ENCODE measurements at places on chromosomes 13 and 19.

GRCh38 chr13:113273851-113274590 is 23.0 kb upstream of the LAMP1 start:
- no peak for DNase-seq

GRCh38 chr13:77031656-77032243 is 4.8 kb upstream of the FBXL3 start:
- no peak for DNase-seq

GRCh38 chr19:53532362-53532761 is 5.6 kb upstream of the ZNF331 start:
- no peak for DNase-seq

DNA sequence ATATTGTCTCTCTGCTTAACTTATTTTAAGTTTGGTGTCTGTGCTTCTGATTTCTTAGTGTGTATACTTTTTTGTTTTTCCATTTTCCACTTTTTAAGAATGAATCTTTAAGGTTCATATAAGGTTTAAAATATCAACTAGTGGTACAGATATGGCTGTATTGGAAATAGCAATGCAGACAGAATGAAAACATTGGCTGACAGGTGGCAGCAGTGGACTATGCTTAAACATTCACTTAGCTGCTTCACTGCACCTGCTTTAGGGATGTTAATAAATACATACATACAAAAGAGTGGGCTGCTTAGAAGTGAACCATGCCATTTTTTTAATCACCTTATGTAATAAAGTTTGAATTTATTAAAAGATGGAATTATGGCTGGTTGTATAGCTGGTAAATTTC is 27.3 kb downstream of the TM9SF2 start:
- DNase-seq = no peak

GRCh38 chr13:21324803-21325202 is 134.3 kb downstream of the ZDHHC20 start:
- no peak for DNase-seq

- DNase-seq = no peak
Observed at GRCh38 chr13:108929532-108930206, 300.3 kb downstream of the MYO16 start.

DNA sequence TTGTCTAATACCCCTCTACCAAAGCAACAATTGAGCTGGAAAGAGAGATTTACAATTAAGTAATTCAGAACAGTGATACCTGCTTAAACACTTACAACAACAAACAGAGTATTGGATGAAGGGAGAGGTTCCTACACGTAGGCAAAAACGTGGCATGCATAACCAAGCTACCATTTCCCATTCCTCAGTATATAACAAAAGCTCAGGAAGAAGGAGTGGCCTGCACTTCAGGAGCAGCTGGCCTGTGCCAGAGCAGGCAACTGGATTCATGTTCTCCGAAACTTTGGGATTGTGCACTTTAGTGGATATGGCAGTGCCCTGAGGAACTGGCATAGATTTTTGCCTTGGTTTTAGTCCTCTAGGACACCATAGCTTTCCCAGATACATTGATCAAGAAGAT is 630.2 kb upstream of the PCDH9 start:
- no peak for DNase-seq

DNA sequence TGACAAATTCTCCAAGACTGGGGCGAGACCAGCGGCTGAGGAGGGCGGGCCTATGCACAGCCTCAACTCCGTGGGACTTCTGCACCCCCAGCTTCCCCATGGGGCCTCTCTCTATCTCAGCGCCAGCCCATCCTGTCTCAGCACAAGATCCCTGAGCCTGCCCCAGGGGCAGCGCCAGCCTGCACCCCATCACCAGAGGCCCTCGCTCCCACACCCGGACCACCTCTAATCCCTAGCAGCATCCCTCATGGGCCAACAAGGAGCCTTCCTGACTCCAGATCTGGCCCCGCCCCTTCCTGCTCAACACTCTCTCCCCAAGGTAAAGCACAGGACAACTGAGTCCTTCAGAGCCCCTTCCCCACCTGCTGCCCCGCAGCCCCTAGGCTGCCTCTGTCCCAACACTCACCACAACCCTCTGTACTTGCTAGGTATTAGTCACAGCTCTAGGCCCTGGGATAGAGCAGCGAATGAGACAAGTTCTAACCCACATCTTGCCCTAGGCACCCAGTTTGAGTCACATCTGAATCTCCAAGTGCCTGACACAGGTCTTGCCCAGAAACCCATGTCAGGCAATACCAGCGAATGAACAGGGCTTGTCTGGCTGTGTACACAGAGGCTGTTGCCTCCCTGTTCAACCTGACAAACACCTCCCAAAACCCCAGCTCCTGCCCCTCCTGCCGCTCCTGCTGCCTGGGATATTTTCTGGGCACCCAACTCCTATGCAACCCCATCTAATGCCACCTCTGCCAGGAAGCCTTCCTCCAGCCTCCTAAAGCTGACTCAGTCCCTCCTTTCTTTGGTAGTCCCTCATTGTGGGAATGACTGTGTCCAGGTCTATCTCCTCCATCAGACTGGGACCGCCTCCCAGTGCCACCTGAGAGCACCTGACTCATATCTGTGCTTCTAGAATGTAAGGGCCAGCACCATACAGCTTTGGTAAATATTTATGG is 18.6 kb downstream of the GRIK5 start:
- no peak for DNase-seq

- no peak for DNase-seq
Observed at GRCh38 chr19:1910177-1910576, 5.0 kb downstream of the ADAT3 start.

GRCh38 chr13:44072536-44072935 is 192.8 kb downstream of the LACC1 start:
- no peak for DNase-seq

DNA sequence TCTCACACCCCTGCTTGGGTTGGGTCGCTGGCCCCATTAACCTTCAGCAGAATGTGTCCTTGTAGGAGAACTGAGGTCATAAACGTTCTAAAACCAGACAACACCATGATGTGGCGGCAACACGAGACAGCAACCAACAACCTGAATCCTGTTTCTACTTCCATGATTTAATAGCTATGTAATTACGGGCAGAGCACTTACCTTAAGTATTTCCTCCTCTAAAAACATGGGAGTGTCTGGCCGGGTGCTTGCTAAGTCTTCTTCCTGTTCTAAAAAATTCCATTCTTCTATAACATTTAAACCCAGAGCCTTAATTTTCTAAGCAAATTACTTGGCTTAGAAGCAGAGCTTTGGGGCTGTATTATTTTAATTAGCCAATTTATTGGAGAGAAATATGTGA is 33.5 kb upstream of the IRS2 start:
- peak; percentile 55 for DNase-seq

DNA sequence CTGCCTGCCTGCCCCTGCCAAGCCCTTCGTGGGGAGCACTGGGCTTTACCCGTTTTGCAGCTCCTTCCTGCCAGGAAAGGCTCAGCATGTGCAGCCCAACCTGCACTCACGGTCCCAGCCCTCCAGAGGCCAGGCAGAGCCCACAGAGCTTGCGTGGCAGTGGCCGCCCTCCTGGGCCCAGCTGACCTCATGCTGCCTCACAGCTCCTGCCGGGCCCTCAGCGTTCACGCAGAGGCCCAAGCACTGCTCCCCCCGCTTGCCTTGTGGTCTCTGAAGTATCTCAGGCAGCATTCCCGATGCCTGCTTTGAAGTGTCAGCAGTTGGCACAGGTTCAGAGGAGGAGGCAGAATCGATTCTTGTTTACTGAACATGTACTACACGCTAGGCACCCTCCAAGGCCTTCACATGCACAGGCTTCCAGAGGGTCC is 32.5 kb downstream of the CAPN12 start:
- DNase-seq = no peak

- DNase-seq = no peak
Observed at GRCh38 chr19:23075031-23075733, 41.6 kb upstream of the ZNF730 start.

DNA sequence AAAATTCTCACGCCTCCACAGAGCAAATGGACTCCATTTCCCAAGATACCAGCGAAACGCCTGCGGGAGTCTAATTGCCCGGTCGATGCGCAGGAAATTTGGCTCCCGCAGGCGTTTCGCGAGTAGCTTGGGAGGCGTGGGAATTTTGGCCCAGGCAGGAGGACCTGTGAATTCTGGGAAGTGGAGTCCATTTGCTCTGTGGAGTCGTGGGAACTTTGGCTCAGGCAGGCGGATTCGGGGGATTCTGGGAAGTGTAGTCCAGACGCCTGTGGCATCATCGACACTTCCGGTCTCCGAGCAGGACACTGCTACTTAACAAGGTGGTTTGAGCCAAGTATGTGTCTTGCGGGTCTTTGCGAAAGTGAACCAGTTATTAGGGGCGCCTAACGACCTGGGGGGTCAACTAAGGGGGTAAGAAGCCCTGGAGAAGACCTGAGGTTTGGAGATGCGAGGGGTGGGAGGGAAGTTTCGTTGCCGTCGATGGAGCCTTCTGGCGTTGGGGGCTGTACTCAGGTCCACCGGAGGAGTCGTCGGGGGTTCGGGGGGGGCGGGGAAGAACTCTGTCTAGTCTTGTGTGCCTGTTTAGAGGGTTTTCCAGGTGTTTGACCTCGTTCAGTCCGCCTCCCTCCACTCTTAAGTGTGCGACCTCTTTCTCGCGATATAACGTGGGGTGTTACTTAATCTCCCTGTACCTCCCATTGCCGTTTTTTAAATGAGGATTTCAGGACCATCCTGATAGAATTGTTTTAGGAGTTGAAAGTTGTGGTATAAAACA is at the start of gene ZNF155:
Gene ZNF155, plus strand, starts transcription at position 277 of the 775 bp plus-strand sequence. CDS start 4,356 bp downstream, outside the sequence.
- peak; percentile 60 for DNase-seq
